HFFc6 (cell line): ENCODE measurements at places on chromosomes 12 and 14.
A peak's percentile ranks its signal among the peaks of the same experiment; 100 is the strongest.

GRCh38 chr12:49346659-49347310, at the start of gene DNAJC22:
TSS of gene DNAJC22 (plus strand) at chr12:49346888. CDS start at chr12:49348873, 1,985 bp downstream.
- DNase-seq = no peak

DNA sequence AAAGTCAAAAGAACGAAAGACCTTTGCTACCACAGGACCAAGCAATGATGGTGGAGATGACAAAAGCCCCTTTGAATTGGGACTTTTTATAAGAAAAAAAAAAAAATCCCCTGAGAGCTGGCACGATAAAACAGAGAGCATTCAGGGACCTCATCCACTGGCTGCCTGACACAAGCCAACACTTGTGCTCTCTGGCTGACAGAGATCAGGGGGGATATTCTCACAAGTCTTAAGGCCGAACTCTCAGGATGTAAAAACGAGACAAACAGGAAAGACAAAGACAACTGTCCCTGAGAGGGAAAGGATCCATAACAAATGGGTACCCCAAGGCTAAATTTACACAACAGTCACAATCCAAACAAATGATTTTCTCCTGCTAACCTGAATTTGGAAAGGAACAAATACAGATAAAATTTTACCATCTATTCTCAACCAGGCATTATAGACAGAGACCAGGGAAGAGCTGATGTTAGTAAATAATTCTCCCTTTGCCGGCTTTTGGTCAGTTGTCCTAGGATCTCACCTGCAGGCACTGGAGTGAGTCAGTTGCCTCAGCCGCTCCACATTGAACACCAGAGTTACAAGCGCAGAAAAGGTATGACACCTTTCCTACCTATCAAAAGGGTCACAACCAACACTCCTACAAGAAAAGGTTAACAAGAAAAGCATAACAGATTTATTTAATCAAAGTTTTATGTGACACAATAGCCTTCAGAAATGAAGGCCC, 37.9 kb upstream of the GARIN6 start:
- no peak for DNase-seq

DNA sequence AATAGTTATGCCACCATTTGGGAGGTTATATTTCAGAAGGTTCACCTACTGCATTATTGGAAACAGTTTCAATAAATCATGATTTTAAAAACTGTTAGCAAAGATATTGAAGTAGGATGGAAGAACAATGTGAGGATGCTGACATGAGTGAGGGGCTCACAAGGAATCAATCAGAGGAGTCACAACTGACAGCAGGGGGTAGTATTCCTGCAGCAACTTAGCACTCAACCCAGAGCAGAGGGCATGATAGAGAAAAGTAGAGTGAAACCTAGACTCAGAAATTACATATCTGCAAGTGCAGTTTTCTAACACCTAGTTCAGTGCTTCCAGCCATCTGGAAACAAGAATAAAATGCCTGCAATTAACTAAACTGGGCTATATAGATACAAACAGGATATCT, 772.5 kb upstream of the USP15 start:
- no peak for DNase-seq

GRCh38 chr12:106267535-106267934, 19.7 kb upstream of the CKAP4 start:
- no peak for DNase-seq

DNA sequence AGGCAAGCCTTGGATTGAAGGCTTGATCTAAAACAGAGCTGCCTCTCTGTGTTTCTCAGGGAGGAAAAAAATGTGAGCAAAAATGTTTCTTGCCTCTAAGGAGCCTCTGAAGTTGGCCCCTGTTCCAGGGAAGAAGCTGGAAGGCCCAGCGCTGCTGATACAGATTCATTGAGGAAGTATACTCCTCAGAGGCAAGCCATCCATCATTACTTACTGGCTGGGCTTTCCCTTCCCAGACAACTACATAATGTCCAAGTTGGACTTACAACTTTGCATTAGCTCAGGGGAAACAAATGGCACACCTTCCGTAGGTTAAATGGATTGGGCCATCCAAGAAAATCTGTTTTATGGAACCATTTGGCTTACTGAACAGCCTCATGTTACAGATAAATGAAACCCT, 263.7 kb upstream of the SEL1L start:
- no peak for DNase-seq

- no peak for DNase-seq
Measured at GRCh38 chr14:75736845-75737485, 75.9 kb downstream of the TTLL5 start.

- no peak for DNase-seq
Measured at GRCh38 chr12:69913526-69913925, 88.5 kb downstream of the MYRFL start.

- no peak for DNase-seq
Measured at GRCh38 chr12:44295958-44296623, 460.2 kb downstream of the TMEM117 start.

DNA sequence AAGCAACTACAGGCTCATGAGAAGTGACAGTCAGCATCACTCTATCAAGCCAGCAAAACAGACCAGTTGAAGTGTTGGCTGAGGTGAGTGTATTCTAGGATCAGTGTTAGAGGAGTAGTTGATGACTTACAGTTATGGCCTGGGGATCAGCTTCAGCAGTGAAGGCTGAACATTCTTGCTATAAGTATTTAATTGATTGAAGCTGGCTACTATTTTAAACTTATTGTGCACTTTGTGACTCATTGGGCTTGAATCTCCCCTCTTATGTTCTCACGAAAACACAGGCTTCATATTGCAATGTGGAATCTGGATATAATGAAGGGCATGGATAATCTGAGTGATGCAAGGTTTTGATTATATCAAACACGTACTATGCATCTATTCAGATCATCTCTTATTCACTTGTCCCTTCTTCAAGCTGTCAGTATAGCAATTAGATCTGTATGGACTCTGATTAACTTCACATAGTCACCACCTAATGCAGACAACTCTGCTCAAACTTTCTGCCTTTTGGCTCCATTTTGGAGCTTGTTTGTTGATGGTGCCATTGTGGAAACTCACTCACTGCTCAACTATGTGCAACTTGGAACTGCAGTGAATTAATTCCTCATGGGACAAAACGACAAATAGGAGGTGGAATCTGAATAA, 309.2 kb downstream of the SLC16A7 start:
- peak; percentile 78 for DNase-seq

DNA sequence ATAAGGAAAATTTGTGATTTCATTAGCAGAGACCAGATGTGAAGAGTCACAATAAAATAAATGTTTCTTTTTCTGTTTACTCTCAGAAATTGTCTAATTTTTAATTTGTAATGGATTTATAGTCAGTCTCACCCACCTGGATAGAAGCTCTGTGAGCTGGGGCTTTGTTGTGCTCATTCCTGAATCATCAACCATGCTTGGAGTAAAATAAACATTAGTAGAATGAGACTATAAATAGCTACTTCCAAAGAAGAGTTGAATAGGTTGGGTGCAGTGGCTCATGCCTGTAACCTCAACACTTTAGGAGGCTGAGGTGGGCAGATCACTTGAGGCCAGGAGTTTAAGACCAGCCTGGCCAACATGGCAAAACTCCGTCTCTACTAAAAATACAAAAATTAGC, 185.3 kb upstream of the FBXO33 start:
- DNase-seq = no peak

- DNase-seq = no peak
Measured at GRCh38 chr14:95489214-95490137, 27.0 kb downstream of the SYNE3 start.

GRCh38 chr14:101855958-101856357, 94.4 kb downstream of the PPP2R5C start:
- DNase-seq = no peak

- DNase-seq = no peak
Measured at GRCh38 chr12:53453953-53454640, 2.2 kb downstream of the PCBP2 start.

GRCh38 chr14:26888592-26888991, 290.8 kb upstream of the NOVA1 start:
- no peak for DNase-seq

GRCh38 chr12:5187136-5187535, 143.5 kb downstream of the KCNA5 start:
- no peak for DNase-seq

GRCh38 chr12:95202691-95203486, 14.4 kb downstream of the FGD6 start:
- DNase-seq = peak; percentile 10

GRCh38 chr14:60944204-60944603, 36.7 kb downstream of the TRMT5 start:
- DNase-seq = no peak

DNA sequence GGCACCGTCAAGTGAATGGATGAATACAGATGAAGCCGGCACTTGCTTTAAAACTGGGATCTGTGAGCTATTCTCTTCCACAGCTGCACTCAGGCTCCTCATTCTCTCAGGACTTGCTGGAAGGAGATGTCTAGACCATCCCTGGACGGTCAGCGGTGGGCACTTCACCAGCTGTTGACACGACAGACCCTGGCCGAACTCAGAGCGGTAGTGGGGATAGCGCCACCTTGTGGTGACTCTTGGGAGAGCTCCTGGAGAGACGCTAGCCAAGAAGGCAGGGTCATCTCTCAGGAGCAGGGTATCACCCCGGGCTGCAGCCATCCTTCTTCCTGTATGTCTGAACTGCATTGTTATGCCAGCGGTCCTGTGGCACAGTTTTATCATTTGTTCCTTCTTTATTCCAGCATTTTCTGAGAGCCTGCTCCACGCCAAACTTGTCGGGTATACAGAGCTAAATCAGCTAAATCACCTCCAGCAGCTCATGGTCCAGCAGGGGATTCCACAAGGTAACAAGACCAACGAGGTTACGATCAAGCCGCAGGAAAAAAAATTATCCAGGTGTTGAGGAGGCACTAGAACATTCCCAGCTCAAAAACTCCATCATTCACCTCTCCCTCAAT, 10.0 kb downstream of the WNT1 start:
- peak; percentile 25 for DNase-seq

DNA sequence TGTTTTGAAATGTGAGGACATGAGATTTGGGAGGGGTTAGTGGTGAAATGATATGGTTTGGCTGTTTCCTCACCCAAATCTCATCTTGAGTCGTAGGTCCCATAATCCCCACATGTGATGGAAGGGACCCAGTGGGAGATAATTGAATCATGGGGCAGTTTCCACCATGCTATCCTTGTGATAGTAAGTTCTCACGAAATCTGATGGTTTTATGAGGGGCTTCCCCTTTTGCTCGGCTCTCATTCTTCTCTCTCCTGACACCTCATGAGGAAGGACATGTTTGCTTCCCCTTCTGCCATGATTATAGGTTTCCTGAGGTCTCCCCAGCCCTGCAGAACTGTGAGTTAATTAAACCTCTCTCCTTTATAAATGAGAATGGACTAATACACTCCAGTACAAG, 18.0 kb downstream of the GALNT6 start:
- DNase-seq = no peak

GRCh38 chr12:65278576-65279368, at the start of gene MSRB3:
TSS of gene MSRB3 (plus strand) at chr12:65278683. CDS start at chr12:65308580, 29,897 bp downstream.
- DNase-seq = peak; percentile 64

GRCh38 chr12:18683327-18684013, 54.3 kb downstream of the PLCZ1 start:
- DNase-seq = peak; percentile 63

- no peak for DNase-seq
Measured at GRCh38 chr12:33432992-33433391, 6.6 kb downstream of the SYT10 start.

DNA sequence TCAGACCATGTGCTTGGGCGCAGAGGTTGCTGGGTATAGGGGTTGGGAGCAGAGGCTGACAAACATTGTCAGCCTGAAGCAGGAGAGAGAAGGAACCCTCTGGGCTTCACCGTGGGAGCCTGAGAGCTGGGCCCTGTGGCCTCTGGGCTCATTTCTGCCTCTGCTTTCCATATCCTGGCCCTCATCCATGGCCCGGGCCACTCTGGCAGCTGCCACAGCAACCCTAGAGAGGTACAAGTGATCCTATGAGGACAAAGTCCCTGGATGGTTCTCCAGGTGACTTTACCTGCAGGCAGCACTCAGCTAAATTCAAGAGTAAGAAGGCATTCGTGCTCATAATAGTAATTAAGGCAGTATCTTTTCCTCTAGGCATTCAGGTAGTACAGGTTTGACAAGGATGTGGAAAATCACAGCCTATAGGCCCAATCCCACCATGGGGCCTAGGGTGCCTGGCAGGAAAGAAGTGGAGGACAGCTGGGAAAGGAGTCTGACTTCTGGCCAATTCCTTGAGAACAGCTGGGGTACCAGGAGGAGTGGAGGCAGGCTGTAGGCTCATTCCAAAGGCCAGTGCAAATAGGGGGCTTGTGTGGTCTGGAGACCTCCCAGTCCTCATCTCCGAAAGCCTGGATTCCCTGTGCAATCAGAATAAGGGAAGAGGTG, 3.6 kb upstream of the TTC7B start:
- DNase-seq = no peak

- DNase-seq = no peak
Measured at GRCh38 chr12:123142921-123143735, 7.8 kb downstream of the PITPNM2 start.

GRCh38 chr12:105554223-105554678, 223.8 kb downstream of the C12orf75 start:
- no peak for DNase-seq

- DNase-seq = no peak
Measured at GRCh38 chr14:29353513-29353912, 574.1 kb downstream of the PRKD1 start.

GRCh38 chr14:94979891-94980290, 177.4 kb downstream of the DICER1 start:
- DNase-seq = no peak

GRCh38 chr12:52813885-52814709, at the start of gene KRT4:
TSS of gene KRT4 (minus strand) at chr12:52814116. CDS start at chr12:52814058, 58 bp downstream.
- DNase-seq = peak; percentile 43

DNA sequence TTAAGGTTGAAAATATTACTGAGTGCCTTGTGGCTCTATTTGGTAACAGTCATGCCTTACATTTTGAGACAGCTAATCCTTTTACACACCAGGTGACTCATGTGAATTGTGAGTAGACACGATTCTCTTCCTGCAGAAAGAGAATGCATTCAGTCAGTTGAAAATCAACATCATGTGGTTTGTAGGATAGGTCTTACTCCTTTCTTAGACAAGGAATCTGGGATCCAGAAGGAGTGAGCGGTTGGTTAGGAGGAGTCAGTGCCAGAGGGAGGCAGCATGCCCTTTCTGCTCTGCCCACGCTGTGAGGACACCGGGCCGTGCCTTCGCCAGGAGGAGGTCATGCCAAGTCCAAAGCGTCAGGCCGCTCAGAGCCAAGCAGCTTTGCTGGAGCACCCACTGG, 47.6 kb downstream of the TRAF3 start:
- DNase-seq = peak; percentile 63

DNA sequence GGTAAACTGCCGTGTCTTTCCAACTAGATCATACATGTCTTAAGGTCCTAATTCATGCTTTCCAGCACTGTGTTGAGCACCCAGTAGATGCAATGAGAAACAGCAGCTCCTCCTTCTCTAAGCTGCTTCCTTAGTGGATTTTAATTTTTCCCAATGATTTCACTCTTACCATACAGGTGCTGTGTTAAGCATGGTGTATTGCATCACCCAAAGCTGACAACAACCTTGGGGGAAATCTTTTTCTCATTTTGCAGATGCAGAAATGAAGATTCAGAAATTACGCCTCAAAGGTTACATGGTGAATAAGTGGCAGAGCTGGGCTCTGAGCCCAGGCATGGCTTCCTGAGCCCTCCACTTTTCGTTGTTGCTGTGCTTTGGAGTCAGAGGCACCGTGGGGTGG, 75.6 kb downstream of the NEDD1 start:
- DNase-seq = no peak

GRCh38 chr14:101030586-101030985, 127.1 kb upstream of the RTL1 start:
- DNase-seq = no peak
